ENCODE measurements at places on chromosomes 12 and 14. TPM values are rescaled to one million over a fixed set of nuclear protein-coding genes. Genes with fewer than 3 reads are reported as not detected.

Gene NUDT4
- total RNA-seq = 49.6 TPM

Gene LRP6
- total RNA-seq = 52.3 TPM

Gene DPF3
- 5.2 TPM for total RNA-seq

Gene SMOC1
- total RNA-seq = not detected

Gene AMHR2
- not detected for total RNA-seq

Gene NR2C1
- 29.1 TPM for total RNA-seq

Gene LALBA
- not detected for total RNA-seq

Measured in smooth muscle cell of the umbilical artery (primary cell).